Transverse colon (tissue), 4 donors: ENCODE measurements at places on chromosomes 7 and 10. TPM values are rescaled to one million over a fixed set of nuclear protein-coding genes. Genes with fewer than 3 reads are reported as not detected.

DNA sequence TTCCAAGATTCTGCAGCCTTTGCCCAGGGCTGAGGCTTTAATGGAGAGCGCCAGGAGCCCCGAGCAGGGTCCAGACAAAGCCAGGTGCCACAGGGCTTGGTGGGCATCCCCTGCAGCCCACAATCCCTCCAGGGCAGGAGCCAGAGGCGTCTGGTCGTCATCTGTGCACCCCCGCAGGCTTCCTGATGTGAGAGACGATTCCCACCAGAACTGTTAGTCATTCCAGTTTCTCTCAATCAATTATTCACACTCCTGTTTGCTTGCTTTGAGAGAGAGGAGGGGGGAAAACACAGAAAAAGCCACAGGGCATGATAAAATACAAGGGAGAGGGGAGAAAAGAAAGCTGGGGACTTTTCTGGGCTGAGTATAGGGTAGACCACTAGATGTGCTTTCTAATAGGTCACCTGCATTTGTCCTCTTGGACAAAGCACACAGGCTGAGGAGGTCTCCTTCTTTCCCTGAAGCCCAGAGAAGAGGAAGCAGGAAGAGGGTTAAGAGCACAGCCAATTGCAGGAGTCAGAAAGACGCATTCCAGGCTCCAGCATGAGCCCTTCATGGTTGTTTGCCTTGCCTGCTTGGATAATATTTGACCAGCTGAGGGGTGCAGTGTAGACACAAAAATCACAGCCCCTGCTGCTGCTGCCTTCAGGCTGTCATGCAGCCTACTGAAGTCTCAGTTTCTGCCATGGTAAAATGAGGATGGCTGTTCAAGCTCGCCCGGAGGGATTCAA, 194.4 kb downstream of the PLXNA4 start:
- H3K4me1 ChIP-seq = peaks cover 4% of the 10 kb centered on the region
- H3K27ac ChIP-seq = no peak overlapping the region
- no peaks in the 10 kb centered on the region for H3K36me3 ChIP-seq
- no peak for DNase-seq
- H3K27me3 ChIP-seq = no peaks in the 10 kb centered on the region

DNA sequence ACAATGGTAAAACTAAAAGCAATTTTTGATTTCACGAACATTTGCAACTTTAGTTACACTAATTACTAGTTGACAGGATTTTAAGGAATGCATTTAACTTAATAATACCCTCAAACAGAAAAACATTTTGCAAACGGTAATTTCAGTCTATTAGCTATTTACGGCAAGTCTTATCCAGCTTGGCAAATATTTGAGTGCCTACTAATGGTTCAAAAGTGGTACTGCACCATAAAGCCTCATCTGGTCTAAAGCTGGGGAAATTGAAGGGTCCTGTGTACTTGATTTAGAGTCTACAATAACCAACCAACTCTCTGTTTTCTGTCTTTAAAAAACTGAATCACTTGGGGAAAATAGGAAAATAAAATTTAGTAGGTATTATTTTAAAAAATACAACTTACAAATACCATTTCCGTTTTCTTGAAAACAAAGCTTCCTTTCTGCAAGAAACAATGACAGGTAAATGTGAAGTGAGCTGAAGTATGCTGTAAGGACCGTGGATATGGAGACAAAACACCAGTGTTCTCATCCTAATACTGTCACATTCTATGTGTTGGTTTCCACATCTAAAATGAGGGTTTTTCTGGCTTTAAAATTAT, 142.3 kb downstream of the VPS50 start:
- H3K4me1 ChIP-seq = no peaks in the 10 kb centered on the region
- H3K27me3 ChIP-seq = no peaks in the 10 kb centered on the region
- H3K4me3 ChIP-seq = no peak overlapping the region

- no peaks in the 10 kb centered on the region for H3K36me3 ChIP-seq
- no peaks in the 10 kb centered on the region for H3K27me3 ChIP-seq
- DNase-seq = no peak
- H3K4me1 ChIP-seq = no peaks in the 10 kb centered on the region
- H3K27ac ChIP-seq = no peak overlapping the region
Measured at GRCh38 chr7:114949231-114949630, 27.3 kb downstream of the MDFIC start.

GRCh38 chr7:84083846-84084245, 110.7 kb downstream of the SEMA3A start:
- H3K27me3 ChIP-seq = no peaks in the 10 kb centered on the region
- DNase-seq = no peak
- no peaks in the 10 kb centered on the region for H3K4me1 ChIP-seq

DNA sequence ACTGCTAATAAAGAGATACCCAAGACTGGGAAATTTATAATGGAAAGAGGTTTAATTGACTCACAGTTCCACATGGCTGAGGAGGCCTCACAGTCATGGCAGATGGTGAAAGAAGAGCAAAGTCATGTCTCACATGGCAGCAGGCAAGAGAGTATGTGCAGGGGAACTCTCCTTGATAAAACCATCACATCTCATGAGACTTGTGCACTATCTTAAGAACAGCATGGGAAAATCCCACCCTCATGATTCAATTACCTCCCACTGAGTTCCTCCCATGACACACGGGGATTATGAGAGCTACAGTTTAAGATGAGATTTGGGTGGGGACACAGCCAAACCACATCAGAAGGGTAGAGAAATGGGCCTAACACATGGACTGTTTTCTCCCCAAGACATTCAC, 156.3 kb downstream of the CCDC71L start:
- DNase-seq = no peak
- H3K27me3 ChIP-seq = no peaks in the 10 kb centered on the region
- H3K4me3 ChIP-seq = no peak overlapping the region

GRCh38 chr10:12945690-12946359, 55.7 kb downstream of the CCDC3 start:
- no peaks in the 10 kb centered on the region for H3K36me3 ChIP-seq
- H3K4me3 ChIP-seq = no peak overlapping the region

GRCh38 chr7:47451851-47452205, 130.1 kb downstream of the TNS3 start:
- no peak for DNase-seq
- no peak overlapping the region for H3K4me3 ChIP-seq
- H3K27ac ChIP-seq = peak overlapping the region; percentile 71

DNA sequence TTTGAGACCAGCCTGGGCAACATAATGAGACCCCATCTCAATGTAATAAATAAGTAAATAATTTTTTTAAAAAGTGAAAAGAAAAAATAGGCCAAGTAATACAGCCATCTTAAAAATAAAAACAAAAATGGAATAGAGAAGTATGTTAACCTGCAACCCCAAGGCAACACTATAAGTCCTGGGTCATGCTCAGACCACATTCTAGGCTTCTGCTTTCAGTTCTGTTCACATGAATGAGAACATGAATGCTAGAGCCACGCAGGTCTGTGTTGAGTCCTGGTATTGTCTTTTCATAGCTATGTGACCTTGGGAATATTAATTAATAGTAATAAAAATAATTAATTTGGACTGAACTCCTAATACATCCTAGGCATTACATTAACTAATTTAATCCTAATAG, 284.0 kb downstream of the AUTS2 start:
- no peak overlapping the region for H3K27ac ChIP-seq
- no peak overlapping the region for H3K4me3 ChIP-seq
- no peaks in the 10 kb centered on the region for H3K4me1 ChIP-seq
- H3K27me3 ChIP-seq = no peaks in the 10 kb centered on the region

- no peaks in the 10 kb centered on the region for H3K27me3 ChIP-seq
- H3K4me3 ChIP-seq = no peak overlapping the region
- DNase-seq = no peak
- H3K27ac ChIP-seq = no peak overlapping the region
- peaks cover 14% of the 10 kb centered on the region for H3K4me1 ChIP-seq
- H3K36me3 ChIP-seq = no peaks in the 10 kb centered on the region
Measured at GRCh38 chr10:5461914-5462840, 37.2 kb downstream of the CALML5 start.

- no peaks in the 10 kb centered on the region for H3K27me3 ChIP-seq
- no peak for DNase-seq
- H3K36me3 ChIP-seq = no peaks in the 10 kb centered on the region
- no peak overlapping the region for H3K4me3 ChIP-seq
- H3K4me1 ChIP-seq = peaks cover 11% of the 10 kb centered on the region
Measured at GRCh38 chr10:85916994-85917573, 449.5 kb downstream of the GRID1 start.

GRCh38 chr7:55020466-55020871, 1.7 kb downstream of the EGFR start:
- peak overlapping the region; percentile 96 for H3K27ac ChIP-seq
- H3K4me3 ChIP-seq = peak overlapping the region; percentile 90
- no peaks in the 10 kb centered on the region for H3K36me3 ChIP-seq
- peaks cover 10% of the 10 kb centered on the region for H3K4me1 ChIP-seq
- peak; percentile 59 for DNase-seq

METTL27 gene
- total RNA-seq = 4.3 TPM

LRRD1 gene
- not detected for total RNA-seq

FKBP6 gene
- not detected for total RNA-seq

AKR1C1 gene
- 20.5 TPM for total RNA-seq

R3HCC1L gene
- total RNA-seq = 25.4 TPM

GAD2 gene
- not detected for total RNA-seq

CEP55 gene
- 4.3 TPM for total RNA-seq
